Large intestine (tissue), 12 donors: ENCODE measurements at places on chromosomes 3 and 15.

GRCh38 chr3:141234283-141234682 lies 2.7 kb downstream of the PXYLP1 start:
- no peak for DNase-seq

DNA sequence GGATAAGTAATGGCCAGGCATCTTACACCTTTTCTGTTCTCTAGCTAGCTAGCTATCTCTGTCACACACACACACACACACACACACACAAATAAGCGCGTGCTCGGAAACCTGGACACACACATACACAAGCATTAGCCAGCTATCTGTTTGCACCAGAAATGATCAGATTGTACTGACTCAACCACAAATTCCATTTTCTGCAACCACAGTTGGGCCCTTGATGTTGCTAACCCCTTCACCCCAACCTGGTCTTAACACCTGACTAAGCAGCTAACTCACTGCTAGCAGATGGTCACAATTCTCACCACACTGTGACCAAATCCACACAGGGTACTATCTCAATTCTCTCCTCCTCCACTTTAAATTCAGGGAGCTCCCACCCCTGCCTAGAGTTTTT lies 183.0 kb upstream of the THBS1 start:
- no peak for DNase-seq

DNA sequence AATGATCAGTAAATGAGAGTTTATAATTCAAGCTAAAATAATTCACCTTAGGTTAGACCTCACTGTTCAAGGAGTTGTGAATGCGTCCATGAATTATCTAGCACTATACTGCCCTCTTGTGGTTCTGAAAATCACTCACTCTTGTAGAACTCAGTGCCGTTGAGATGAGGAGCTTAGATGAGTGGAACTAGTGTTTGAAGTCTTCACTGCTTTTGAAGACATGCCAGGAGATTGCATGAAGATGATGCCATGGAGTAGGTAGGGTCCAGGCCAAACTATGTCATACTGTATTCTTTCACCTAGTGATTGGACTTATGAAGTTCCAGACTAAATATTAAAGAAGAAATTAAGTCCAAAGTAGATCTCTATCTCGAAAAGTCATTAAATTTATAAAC lies 28.8 kb downstream of the LYSMD4 start:
- peak; percentile 74 for DNase-seq

DNA sequence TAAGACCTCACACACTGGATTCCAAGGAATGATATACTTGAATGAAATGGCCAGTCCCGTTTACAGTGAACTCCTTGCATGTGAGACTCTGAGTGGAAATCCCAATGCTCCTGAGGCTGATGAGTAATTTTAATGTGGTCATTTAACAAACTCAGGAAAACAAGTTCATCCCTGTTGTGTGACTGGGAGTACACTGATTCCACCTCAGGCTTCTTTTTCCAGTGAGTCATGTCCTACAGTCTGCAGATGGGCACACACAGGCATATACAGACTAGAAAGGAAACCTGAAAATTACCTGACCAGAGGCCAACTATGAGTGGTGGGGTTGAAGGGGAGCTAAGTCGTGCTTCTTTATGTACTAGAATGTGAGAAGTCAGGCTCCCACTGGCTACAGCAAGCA lies 5.8 kb downstream of the SQOR start:
- no peak for DNase-seq

- peak; percentile 33 for DNase-seq
Observed at GRCh38 chr15:58444056-58444455, 12.3 kb downstream of the LIPC start.

GRCh38 chr15:55791551-55792400 lies 48.8 kb upstream of the PRTG start:
- no peak for DNase-seq

DNA sequence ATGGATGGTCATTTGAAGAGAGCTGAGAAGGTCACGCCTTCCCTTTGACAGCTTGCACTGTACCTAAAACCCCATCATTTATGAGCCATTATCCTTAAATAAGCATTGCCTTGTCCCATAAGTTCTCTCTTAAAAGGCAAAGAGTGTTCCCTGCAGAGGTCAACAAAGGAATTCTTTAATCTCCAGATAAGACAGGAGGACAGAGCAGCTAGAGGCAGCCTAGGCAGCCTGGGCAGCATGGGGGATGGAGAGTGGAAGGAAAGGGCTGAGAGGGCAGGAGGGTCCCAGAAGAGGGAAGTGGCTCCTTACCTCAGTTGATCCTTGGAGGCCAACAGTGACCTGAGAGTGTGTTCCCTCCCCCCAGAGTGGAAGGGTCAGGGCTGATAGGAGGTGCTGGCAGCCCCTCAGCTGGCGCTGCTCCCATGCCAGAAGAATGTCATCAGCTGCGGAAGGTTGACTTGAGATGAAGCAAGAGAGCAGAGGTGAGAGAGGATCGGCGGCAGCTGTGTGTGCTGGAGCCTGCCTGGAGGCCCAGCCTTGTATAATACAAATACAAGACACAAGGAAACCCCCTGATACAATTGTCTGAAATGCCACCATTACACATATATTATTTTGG lies 12.8 kb downstream of the KBTBD13 start:
- peak; percentile 89 for DNase-seq

- DNase-seq = peak; percentile 77
Observed at GRCh38 chr3:71063773-71064290, 519.7 kb downstream of the FOXP1 start.

- no peak for DNase-seq
Observed at GRCh38 chr3:111603679-111604078, 8.5 kb upstream of the ZBED2 start.

- DNase-seq = no peak
Observed at GRCh38 chr3:133548090-133548489, 25.4 kb upstream of the CDV3 start.
